ENCODE measurements at places on chromosomes 3 and 15. TPM values are rescaled to one million over a fixed set of nuclear protein-coding genes. Genes with fewer than 3 reads are reported as not detected.

RCN2 gene
- 35.4 TPM for total RNA-seq

HLTF gene
- 45.1 TPM for total RNA-seq

CCK gene
- total RNA-seq, result not detected

AP4E1 gene
- 18.2 TPM for total RNA-seq

TIMMDC1 gene
- 72.0 TPM for total RNA-seq

GOLGA6D gene
- under 0.01 TPM for total RNA-seq

DVL3 gene
- total RNA-seq, result 39.0 TPM

ALDH1A2 gene
- total RNA-seq, result 4.4 TPM

TRPM1 gene
- total RNA-seq, result 240 TPM

Measured in melanocyte of skin (primary cell).